ENCODE measurements at places on chromosomes 6 and 20.

DNA sequence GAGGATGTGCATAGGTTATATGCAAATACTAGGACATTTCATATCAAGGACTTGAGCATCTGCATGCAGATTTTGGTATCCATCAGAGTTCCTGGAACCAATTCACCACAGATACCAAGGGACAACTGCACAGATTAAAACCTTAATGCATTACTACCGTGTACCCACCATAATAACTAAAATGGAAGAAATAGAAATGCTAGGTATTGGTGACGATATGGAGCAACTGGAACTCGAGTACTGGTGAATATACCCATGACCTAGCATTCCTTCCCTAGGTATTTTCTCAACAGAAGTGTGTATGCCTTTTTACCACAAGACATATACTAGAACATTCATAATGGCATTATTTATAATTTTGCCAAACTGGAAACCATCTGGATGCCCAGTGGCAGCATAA is 18.5 kb downstream of the KCNS1 start:
- no peak for DNase-seq

DNA sequence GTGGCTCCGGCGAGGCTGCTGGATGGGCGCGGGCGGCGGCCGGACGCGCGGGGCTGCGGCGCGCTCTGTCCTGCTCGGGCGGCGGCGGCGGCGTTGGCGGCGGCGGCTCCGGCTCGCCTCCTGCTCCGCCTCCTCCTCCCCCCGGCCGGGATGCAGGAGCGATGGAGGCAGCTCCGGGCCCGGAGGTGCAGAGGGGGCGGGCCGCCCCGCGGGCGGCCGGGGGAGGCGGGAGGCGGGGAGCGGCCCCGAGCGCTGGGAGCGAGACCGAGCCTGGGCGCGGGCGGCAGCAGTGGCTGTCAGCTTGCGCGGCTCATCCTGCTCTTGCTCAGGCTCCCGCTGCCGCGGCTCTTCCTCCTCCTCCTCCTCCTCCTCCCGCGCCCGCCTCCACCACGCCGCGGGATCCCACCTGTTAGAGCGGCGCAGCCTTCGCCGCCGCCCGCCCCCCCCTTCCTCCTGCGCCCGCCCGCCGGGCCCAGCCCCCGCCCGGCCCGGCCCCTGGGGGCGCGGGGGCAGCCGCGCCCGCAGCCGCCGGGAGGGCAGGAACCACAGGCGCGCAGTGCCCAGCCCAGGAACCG is at the start of gene NOL4L:
TSS of gene NOL4L (minus strand) at position 323 of the 575 bp plus-strand sequence. CDS start 443 bp downstream, outside the sequence.
- no peak for DNase-seq

DNA sequence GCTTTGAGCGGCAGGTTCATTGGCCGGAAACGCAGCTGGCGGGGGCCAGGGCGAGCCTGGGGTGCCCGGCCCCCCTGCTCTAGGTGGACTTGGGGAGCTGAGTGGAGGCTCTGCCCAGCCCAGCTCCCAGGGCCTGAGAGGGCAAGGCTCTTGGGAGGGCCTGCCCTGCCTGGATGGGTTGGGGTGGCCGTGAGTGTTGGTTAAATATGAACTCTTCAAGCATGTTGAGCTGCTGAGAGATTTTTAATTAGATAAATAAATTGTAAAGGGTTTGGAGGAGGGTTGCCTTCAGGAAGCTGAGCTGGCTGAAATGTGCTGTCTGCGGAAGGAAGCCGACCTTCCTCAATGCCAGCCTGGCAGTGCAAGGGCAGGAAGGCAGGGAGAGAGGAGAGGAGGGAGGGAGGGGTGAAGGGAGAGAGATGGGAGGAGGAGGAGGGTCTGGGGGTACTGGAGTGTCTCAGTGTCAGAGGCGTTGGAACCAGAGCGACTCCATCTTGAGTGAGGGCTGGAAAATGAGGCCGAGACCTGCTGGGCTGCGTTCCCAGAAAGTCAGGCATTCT is 39.4 kb upstream of the PMEPA1 start:
- no peak for DNase-seq

DNA sequence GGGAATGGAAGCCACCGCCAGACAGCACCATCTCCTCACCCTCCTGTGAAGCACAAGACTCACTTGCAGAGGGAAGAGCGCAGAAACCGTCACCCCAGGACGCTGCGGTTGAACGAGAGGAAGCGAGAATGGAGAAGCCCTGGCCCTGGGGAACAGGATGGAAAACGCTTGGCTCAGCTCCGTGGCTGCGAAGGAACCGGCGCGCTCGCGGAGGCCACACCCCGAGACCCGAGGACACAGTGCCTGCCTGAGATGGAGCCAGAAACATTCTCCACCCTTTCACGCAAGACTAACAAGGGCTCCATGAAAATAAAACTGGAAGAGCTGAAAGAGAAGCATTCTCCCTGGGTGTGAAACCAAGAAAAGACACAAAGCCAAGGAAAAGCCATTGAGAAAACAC is 25.3 kb upstream of the CHRNA4 start:
- no peak for DNase-seq

Data from stimulated activated CD4-positive, alpha-beta T cell treated with anti-CD3 and anti-CD28 coated beads, Interleukin-12 subunit alpha, Interleukin-12 subunit beta, amount 100 ng/mL, for 24 hours (primary cell).